Panc1 (cell line): ENCODE measurements at places on chromosomes 11 and 22.

- DNase-seq: no peak
Measured at GRCh38 chr22:46355996-46356471, 20.5 kb downstream of the TRMU start.

- DNase-seq: no peak
Measured at GRCh38 chr22:48208894-48209293, 1446.4 kb downstream of the TBC1D22A start.

DNA sequence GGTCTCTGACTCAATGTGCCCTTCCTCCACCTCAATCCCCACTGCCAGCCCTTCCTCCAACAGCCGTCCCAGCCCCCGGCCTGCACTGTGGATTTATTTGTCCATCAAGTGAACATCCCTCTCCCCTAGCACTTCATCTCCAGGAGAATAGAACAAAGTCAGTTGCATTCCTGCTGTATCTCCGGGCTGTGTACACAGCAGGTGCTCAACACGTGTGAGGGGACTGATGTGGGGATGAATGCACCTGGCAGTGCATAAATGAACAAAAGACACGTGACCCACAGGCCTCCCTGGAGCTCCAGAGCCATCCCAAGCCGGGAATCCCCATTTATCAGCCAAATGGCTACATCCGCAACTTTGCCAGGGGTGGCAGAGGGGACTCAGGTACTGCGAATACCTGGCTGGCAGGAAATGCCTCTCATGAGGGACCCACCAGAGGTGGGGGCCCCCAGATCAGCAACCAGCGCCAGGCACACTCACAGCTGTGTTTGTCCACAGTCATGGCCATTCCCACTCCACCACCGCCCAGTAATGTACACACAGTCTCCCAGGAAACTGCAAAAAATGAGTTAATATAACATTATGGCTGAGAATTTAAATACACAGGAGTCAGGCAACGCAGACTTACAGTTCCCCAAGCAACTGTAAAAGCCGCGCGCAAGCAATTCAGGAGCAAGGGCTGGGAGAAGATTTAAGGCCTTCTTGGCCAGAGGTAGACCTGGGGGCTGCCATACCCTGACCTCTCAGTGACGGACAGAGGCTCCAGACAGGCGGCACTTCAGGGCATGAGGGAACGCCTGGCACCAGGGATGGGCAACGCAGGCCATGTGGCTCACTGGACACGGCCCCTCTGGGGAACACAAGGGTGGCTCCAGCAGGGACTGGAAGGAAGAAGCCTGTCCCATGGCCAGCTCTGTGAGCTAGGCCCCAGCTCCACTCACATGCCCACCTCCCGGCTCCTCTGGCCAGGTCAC lies 50.3 kb upstream of the TCF20 start:
- DNase-seq: no peak

DNA sequence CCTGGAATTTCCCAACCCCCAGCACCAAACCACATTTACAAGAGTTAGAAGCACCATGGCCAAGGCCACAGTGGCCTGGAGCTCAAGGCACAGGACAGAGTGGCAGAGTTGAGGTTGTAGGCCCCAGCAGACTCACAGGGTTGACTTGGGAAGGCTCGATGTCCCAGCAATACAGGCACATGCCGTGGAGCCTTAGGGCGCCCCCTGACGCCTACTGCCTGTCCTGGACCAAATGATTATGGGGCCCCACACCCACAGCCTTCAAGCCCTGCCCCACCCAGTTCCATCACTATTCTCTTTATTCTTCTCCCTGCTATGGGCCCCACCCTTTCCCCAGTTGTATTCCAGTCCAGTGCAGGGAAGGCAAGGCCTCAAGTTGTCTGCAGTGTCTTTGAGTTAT lies at the start of gene CCDC179:
Gene CCDC179, minus strand, starts transcription at position 234 of the 400 bp plus-strand sequence. Its CDS starts 53 bp downstream, at position 181.
- no peak for DNase-seq

- DNase-seq: no peak
Measured at GRCh38 chr11:57648801-57649735, 644 bp downstream of the YPEL4 start.

GRCh38 chr11:34033399-34033798 lies 18.1 kb upstream of the CAPRIN1 start:
- no peak for DNase-seq
